ENCODE measurements at places on chromosomes 13 and 19.

- no peak for DNase-seq
These were observed 10.1 kb upstream of the TIMM44 start for GRCh38 chr19:7953576-7953975.

- DNase-seq, result no peak
These were observed 766 bp downstream of the CEBPG start for GRCh38 chr19:33374236-33374714.

- no peak for DNase-seq
These were observed 34.1 kb downstream of the PSG5 start for GRCh38 chr19:43152214-43152613.

DNA sequence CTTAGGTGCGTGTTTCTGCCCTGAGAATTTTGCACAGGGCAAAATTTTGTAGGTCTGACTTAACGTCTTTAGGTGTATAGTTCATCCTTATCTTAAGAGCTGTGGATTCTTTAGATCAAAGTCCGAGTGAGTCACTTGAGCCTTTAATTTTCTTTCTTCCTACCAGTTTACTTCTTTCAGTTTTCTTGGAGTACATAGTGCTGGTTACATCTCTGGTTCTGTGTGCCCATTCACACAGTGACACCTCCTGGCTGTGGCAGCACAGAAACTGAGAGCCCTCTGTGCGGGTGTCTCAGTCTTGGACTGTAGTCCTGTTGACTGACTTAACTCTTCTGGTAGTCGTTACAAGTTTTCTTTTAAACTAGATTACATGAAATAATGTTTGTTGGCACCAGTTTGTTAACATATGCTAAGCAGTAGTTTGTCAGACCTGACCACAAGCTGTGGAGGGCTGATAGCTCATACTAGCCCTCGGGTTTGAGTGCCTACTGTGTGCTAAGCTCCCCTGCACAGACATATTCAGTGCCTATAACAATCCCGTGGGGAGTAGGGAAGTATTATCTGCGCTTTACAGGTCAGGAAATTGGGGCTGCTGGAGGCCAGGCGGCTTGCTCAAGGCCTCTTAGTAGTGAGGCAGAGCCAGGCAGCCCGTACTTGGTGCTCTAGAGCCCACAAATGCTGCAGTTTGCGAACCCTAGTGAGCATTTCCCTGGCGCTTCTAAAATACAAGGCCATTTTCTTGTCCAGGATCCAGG is 1.6 kb downstream of the GATAD2A start:
- no peak for DNase-seq

DNA sequence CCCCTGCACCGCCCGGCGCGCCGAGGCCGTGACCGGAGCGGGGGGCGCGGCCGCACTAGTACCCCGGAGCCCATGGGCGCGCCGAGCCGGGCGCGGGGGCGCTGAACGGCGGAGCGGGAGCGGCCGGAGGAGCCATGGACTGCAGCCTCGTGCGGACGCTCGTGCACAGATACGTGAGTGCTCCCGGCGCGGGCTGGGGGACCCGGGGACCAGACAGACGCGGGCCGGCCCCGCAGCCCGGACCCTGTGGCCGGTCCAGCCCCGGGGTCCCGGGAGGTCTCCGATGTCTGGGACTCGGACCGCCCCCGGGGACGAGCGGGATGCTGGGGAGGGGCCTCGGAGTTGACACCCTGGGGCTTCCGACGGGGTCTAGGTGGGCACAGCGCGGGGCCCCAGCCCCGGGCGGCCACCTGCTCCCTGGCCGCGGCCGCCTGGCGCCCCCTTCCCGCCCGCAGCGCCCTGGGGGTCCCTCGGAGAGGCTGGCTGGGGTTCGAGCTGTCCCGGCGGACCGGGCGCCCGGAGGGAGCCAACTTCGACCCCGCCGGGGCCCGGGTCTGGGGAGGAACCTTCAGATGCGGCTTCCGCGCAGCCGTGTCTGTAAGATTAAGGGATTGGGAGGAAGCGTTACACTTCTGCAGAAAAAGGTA is 568 bp downstream of the ATP11A start:
- DNase-seq, result peak; percentile 36

GRCh38 chr13:35140321-35140720 is 198.3 kb downstream of the NBEA start:
- no peak for DNase-seq

GRCh38 chr13:34162544-34162933 is 344.6 kb downstream of the RFC3 start:
- no peak for DNase-seq

GRCh38 chr19:36115453-36116343 is at the start of gene TBCB:
Gene TBCB, plus strand, starts transcription at chr19:36115468. Its CDS starts 93 bp downstream, at chr19:36115561.
- DNase-seq, result peak; percentile 22

- DNase-seq, result no peak
These were observed 120.4 kb upstream of the CLDN10 start for GRCh38 chr13:95432141-95432540.

DNA sequence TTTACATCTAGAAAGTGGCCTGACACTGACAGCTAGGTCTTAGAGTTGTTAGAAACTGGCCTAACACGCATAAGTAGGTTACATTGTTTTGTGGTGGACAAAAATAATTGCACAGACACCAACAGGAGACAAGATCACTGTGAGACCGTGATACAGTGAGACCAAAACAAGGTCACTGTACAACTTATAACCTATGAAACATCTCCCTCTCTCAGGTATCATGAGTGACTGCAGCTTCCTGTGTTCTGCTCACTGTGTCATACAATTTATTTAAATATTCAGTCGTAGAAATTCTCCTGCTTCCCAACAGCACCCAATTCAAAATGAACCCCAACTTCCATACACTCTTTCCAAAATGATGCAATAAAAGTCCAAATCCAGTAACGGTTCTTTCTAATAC is 2165.2 kb downstream of the PCDH9 start:
- DNase-seq, result no peak

DNA sequence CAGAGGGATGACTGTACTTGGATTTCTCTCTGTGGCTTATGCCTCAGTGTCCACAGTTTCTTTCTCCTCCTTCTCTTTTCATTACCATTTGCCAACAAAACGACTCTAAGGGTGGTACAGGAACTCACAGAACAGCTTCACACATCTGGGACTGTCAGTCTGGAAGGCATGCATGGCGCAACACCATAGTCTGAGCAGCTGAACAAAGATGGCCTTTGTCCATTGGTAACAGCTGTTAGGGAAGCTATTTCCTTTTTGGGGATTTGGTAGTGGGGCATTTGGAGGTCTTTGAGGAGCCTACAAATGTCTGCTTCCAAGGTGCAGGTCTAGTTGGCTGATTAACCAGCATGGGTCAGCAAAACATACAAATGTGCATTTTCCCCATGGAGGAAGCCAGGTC is 81.4 kb upstream of the PCDH8 start:
- no peak for DNase-seq

GRCh38 chr19:44644402-44645016 is 799 bp downstream of the PVR start:
- no peak for DNase-seq

DNA sequence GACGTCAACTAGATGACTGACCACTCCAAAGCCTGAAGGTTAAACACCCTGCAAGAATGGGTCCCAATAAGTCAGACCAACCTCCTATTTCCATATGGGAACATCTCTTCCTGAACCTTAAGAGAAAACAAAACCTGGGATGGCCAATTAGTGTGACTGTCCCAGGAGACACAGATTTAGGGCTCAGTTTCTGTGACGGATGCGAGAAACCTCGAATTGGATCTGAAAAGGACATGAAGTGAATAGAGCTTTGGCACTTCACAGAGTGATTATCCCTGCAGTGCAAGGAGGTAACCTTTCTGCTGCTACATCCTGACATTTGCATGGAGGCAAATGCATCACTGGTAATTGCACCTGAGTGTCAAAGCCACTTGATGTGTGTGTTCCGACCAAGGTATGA is 442.2 kb upstream of the KLF12 start:
- DNase-seq, result no peak

DNA sequence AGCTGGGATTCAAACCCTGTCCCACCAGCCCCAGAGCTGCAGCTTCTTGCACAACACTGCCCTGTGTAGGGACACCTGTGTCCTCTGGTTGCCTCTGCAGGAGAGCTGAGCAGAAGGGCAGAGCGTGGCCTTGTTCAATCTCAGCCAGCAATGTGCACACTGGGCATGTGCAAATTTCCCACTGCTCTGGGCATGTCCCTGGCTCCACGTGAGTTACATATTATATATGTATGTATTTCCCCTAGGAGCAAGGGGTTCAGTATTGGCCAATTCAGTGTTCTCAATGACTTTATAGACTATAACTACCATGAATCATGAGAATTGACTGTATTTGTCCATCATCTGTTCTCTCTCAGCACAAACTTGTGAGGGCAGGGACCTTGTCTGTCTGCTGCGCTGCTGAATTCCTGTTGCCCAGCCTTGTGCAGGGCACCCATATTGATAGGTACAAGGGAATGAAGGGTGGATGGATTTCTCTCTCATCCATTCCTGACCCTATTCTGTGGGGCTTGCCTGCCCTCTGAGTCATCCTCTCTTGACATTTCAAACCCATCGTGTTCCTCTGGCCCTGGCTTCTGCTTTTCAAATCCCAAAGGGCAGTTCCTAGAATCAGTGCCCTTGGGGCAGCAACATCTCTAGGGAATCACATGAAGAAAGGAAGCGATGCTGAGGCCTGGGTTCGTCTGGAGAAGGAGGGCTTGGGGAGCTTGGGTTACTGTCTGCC is 69.7 kb downstream of the ERICH6B start:
- DNase-seq, result no peak

DNA sequence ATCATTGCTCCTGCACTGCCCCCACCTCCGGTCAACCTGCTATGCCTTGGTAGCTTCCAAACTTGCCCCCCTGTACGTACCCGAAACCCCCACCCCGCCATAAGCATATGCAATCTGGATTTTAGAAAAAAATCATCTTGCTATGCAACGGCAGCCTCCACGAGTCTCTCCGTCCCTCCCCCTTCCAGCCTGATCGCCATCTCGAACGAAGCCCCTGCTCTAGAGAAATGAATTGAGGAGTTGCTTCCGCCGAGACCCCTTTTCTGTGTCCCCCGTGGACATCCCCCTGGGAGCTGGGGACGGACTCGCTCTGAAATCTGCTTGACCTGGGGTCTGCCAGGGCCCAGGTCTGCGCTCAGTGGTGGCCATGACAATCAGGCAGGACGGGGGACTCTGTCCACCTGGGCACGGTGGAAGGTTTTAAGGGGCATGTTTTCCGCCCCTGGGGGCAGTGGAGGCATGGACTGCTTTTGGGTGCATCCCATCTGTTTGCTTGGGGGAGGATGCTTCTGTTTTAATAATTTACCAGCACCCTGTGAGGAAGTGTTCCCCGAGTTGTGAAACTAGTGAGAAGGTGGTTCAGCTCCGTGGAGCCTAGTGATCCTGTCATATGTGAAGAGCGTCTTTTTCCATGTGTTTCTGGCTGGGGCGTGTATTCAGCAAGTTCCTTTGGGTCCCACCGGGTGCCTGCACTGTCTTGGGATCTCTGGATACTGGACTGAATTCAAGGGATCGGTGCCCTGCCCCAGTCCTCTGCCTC is 1.0 kb downstream of the KDM4B start:
- DNase-seq, result no peak

DNA sequence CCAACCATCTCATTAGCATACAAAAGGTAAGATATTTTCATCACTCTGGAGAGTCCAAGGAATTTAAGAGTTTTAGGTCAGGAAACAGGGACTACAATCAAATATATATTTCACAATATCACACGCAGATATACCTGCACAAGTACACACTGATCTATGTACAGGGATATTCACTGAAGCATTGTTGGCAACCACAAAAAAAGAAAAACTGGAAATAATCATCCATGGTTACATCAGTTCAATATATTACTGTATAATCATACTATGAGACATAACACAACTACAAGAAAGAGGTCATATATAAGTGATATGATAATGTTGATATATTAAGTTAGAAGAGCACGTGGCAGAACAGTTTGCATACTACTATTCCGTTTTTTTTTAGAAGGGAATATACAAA is 2.2 kb upstream of the SERP2 start:
- no peak for DNase-seq

DNA sequence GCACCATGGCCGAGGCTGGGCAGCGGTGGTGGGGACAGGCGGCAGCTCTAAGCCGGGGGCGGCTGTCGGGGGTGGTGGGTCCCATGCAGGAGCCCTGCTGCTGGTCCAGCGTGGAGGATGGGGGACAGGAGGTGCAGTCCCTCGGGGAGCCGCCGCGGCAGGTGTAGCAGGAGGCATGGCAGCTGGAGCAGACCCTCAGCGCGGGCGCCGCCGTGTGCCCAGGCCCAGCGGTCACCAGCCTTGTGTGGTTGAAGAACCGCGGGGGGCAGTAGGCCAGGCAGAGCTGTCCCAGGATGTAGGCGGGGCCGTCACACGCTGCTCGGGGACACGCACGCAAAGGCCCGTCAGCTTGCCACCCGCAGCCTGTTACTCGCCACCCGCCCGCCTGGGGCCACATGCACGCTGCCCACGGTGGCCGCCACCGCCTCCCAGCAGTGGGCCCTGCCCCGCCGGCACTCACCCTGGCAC is 2.9 kb upstream of the C19orf25 start:
- no peak for DNase-seq

DNA sequence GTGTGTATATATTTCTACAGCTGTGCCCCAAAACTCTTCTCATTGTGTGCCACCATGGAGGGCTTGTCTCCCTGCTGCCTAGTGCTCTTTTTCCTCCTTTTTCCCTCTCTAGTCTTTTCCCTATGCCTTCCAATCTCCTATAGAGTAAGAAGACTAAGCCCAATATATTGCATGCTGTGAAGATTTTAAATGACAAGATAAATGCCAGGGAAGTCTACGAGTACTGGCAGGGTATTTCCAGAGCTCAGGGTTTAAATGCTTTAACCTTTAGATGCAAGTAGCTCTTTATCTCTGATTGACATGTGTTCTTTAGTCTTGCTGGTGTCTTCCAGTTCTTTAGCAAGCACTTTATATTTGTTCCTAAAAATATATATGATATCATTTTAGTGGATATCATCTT is 200.7 kb downstream of the SLITRK1 start:
- DNase-seq, result no peak

DNA sequence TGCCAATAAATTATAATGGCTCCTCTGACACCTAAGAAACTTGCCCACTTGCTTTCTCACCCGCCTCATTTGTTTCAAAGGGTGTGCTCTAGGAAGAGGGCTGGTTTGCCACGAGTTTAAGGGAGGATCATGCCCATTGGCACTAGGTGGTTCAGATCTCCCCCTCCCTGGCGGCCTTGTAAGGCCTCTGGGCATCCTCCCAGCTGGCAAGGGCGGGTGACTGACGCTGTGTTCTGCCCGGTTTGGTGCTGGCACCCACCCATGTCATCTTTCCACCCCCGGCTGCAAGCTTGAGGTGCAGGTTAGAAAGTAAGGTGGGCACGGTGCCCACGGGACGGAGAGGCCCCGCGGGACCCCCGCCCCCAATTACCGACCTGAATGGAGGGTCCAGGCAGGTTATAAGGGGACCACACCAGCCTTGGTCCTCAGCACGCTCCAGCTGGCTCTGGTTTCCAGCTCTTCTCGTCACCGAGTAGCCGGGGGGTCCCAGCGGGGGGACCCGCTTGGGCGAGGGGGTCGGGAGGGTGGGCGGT is 90.4 kb downstream of the PTPRS start:
- DNase-seq, result no peak

- DNase-seq, result no peak
These were observed 139.9 kb downstream of the ZAR1L start for GRCh38 chr13:32175307-32175706.

- no peak for DNase-seq
These were observed 53.3 kb downstream of the PARP4 start for GRCh38 chr13:24459234-24459633.

- DNase-seq, result no peak
These were observed 5.1 kb downstream of the OR10H1 start for GRCh38 chr19:15810335-15810734.

- DNase-seq, result no peak
These were observed 342 bp downstream of the ASF1B start for GRCh38 chr19:14135985-14136508.
